Hematopoietic multipotent progenitor cell treated with erythropoietin and hydrocortisone succinate and interleukin-3 and kit ligand, for 6 days (in vitro differentiated cells): ENCODE measurements at places on chromosomes 3 and 15.
A peak's percentile ranks its signal among the peaks of the same experiment; 100 is the strongest.

GRCh38 chr3:69058180-69058946, 6.2 kb upstream of the TMF1 start:
- peak; percentile 68 for DNase-seq

DNA sequence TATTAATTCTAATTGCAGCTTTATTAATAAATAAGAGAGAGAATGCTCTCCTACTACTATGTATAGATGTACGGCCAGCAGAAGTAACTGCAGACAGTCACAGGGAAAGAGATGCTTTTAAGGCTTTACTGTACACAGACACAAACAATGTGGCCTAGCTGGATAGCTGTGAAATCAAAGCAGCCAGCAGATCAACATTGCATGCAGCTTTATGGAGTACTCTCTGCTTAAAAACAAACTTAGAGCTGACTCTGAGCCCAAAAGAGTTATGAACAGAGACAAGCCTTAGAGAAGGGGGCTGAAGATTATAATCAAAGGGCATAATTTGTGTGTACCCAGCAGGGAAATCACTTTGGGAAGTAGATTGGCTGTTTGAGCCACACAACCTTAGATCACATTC, 47.2 kb downstream of the CADM2 start:
- DNase-seq = no peak

DNA sequence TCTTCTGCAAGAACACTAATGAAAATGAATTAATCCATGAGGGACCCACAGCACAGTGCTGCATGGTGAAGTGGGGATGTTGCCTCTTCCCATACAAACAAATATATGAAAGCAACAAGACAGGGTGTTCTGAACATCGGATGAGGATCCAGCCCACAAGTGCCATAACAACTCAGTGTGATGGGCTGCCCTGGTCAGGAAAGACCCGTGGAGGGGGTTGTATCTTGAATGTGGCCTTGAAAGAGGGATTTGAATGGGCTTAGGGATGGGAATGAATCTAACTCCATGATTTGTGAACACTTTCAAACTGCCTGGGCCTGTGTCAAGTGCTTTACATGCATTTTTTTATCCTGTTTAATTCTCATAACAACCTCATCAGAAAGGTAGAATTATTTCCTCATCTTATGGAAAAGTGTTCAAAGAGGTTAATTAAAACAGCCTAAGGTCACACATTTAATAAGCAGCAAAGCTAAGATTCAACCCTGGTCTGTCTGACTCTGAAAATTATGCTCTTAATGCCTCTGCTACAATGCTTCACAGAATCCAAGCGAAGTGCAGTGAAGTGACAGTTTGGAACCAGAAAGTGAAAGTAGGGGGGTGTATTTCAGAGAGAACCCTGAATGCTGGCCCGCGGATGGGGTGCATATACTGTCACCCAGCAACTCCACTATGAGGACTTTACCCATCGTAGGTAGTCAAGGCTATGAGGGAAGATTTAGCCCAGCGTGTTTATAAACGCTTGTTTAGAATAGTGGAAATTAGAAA, 65.6 kb upstream of the HEG1 start:
- peak; percentile 14 for DNase-seq

- DNase-seq = no peak
Measured at GRCh38 chr15:71237456-71238188, 122.4 kb downstream of the THSD4 start.

DNA sequence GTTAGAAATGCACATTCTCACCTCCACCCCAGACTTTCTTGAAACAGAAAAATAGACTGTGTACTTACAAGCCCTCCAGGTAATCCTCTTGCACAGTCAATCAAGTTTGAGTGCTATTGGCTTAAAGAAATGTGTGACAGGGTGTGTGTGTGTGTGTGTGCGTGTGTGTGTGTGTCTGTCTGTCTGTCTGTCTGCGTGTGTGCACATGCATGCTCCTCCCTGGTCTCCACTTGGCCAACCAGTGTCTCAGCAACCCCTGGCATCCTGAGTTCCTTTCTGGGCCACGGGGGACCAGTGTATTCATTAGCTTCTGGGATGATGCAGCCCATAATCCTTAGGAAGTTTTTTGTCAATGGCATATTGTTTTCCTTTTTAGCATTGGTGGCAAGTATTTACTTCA, 128.8 kb upstream of the IL12A start:
- DNase-seq = no peak

DNA sequence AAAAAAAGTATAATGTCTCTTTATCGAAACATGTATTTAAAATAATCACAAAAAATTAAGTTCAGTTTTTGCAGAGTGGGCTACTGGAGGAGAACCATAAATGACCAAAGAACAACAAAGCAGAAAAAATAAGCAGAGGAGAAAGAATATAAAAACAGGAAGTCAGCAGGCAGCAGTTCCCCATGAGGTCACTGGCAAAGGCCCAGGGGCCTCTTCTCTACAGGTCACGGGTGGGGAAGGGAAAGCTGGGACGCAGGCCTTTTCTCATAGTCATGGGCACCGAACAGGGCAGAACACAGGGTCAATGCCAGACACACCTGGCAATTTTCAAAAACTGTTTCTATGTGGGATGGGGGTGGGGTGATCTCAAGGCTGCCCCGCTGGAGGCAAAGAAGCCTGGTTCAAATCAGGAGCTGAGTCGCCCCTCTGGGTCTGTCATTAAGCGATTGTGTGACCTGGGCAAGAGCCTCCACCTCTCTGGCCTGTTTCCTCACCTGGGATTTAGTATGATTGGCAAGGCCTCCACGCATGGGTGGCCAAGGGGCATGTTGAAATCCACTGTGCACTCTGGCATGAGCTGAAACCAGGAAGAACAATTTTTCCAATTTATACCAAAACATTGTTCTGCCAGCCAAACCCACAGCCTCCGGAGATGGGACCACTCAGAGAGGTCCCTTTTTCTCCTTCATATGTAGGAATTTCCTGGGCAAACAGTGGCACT, 43.8 kb upstream of the UACA start:
- peak; percentile 45 for DNase-seq

DNA sequence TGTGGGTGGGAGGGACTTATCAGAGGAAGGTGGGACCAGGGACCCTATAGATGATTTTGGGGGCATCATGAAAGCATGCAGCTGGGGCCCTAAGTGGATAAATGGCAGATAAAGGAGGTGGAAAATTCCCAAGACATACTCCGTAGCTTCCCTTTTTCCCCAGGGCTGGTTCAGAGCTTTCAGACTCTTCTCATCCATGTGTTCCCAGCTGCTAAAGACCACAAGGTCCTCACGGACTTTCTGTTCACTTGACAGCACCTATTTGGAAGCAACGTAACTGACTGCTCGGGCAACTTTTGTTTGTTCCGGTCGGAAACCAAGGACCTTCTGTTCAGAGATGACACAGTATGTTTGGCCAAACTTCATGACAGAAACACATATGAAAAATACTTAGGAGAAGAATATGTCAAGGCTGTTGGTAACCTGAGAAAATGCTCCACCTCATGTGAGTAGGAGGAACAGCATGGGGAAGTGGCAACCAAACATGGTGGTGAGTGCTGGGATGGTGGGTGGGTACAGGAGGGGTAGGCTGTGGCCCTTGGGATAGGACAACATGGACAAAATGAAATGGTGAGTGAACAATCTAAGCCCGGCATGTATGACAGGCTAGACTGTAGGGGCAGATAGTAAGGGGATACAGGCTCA, 28.7 kb upstream of the SRPRB start:
- no peak for DNase-seq

- no peak for DNase-seq
Measured at GRCh38 chr3:182902236-182902635, 78.1 kb downstream of the DCUN1D1 start.

GRCh38 chr3:161031134-161031533, 74.0 kb downstream of the B3GALNT1 start:
- DNase-seq = no peak

GRCh38 chr15:67859331-67859946, 19.6 kb upstream of the RNU6-1 start:
- no peak for DNase-seq

- peak; percentile 68 for DNase-seq
Measured at GRCh38 chr3:109731639-109732473, 394.5 kb upstream of the DPPA4 start.

DNA sequence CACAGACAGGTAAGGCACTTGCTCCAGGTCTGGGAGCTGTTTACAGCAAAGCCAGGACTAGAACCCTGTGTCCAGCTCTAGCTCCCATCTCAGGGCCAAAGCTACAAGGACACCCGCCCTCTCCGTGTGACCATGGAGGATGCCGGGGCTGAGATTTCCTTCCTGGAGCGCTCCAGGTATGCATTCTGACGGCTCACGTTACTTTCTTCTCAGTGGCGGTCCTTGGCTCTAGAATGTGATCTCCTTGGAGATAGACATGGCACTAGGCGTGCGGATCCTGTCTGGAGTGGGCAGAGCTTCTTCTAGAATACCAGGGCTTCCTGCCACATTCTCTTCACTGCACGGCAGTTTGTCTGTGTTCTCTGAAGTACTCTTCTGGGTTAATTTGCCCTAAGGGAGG, 185.7 kb downstream of the OPA1 start:
- DNase-seq = no peak

DNA sequence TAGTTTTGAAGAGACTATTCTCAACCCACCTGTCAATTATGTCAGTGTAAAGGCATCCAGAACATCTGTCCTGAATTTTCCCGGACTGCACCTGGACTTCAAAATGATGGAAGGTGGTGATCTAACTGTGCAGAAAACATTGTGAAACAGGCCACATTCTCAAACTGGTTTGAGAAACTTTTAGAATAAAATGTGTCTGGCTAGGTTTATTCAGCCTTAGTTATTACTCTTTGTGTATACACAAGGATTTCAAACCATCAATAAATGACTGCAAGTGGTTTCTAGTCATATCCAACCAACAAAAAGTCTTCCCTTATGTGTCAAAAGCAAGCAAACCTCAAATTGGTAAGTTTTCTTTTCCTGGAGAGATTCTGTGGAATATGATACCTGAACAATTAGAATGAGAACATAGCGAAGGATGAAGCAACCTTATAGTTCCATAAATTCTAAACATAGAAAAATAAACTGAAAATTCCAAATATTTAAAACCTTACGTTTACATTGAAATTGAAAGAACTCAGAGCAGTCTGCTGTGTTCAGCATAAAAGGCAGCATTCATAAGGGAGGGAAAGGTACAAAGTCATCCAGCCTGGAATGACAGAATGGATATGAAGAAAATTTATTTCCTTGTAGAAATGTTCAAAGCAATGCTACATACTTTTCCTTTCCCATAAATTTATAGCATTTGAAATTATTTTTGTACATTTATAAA, 306.6 kb upstream of the TGFBR2 start:
- DNase-seq = no peak

- DNase-seq = no peak
Measured at GRCh38 chr15:96553931-96554330, 223.4 kb downstream of the NR2F2 start.

- DNase-seq = no peak
Measured at GRCh38 chr3:118990823-118991560, 43.7 kb downstream of the IGSF11 start.

DNA sequence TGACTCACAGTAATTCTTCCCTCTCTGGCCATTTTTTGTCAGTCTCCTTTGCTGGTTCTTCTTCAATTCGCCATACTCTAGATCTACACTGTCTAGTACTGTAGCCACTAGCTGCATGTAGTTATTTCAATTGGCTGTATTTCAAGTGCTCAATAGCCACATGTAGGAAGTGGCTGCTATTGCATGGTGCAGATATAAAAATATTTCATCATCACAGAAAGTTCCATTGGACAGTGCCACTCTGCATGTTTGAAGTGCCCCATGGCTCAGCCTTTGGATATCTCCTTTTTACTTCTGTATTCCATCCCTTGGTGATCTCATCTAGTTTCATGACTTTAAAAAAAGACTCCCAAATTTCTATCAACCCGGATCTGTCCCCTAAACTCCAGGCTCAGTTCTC, 22.1 kb downstream of the PPP2R3A start:
- DNase-seq = peak; percentile 10
